ENCODE measurements at places on chromosomes 7 and 10.

DNA sequence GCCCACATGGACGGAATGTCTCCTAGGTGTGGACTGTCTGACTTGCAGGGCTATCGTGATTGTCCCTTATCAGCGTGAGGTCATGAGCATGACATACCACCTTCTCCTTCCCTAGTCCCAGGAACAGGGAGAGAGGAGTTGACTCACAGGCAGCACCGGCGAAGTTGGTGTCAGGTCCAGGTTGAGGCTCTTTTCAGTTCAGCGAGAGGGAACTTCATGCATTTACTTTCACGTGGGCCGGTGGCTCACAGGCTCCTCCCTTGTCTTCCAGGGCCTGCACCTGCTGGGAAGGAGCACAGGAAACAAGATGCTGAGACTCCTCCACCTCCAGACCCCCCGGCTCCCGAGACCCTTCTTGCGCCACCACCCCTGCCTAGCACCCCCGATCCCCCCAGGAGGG lies 46.1 kb downstream of the PROSER2 start:
- no peak for DNase-seq

GRCh38 chr10:84783386-84783785 lies 455.0 kb downstream of the CCSER2 start:
- DNase-seq = peak; percentile 0

DNA sequence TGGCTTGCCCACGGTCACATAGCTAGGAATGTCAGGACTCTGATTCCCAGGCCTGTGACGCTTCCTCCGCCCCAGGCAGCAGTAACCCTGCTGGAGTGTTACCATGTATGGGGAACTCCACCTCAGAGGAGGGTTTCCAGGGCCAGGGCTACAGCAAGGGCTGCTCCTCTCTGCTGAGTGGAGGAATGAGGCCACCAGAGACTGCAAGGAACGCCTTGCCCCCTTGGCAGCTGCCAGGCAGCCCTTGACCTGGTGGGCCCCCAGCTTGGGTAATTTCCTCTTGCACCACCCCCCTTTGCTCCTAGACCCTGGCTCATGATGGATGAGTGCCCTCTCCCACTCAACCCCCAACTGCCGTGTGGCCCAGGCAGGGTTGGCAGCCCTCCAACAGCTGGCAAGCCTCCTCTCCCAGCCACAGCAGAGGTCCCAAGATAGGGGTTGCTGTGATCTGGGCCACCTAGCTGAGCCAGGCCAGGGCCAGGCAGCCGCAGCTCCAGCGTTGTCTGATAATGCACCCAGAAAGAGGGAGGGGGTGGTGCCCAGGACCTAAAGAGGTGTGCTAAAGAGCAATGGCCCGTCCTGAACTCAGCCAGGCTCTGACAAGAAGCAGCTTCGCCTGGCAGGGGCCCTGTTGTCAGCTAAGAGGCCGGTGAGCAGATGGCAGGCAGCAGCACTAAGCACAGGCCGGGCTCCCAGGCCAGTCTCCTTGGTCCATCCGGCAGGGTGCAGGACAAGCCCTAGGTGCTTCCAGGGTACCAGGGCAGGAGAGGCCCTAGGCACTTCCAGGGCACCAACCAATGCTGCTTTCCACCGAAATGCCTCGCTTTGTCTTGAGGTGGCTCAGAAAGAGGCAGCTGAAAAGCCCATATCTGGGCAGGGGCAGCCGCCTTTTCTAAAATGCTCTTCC lies 35.4 kb downstream of the DRGX start:
- DNase-seq = no peak

- no peak for DNase-seq
Measured at GRCh38 chr7:98133621-98134303, 27.1 kb downstream of the LMTK2 start.

DNA sequence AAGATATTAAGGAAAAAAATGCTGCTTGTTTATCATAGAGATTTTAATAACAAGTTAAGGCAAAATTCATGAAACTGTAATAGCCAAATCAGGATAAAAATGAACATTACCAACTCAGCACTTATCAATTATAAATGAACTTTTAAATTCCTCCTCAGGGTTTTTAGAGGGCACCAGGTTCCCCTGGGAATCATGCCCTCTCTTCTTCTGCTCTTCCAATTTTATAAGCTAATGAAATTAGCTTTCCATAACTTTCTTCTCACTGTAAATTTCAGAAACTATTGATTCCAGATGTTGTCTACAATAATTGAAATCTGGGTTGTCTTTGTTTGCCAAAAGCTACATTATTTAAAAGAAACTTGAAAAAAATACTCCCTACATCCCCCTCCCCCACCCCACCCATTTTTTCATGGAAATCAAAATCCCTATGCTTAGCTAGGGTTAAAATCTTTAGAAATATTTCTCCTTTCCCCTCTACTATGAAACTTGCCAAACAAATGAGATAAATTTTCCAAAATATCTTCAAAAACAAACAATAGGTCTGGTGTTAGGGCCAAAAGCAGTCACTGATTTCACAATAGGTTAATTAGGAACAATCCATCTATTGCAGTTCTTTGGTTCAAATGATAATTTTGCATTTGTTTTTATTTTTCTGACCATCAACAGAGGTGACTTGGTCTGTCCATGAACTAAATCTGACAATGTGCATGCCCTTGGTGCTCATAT lies 187.7 kb downstream of the DOCK4 start:
- no peak for DNase-seq

- no peak for DNase-seq
Measured at GRCh38 chr7:10245406-10245805, 728.3 kb upstream of the PHF14 start.

DNA sequence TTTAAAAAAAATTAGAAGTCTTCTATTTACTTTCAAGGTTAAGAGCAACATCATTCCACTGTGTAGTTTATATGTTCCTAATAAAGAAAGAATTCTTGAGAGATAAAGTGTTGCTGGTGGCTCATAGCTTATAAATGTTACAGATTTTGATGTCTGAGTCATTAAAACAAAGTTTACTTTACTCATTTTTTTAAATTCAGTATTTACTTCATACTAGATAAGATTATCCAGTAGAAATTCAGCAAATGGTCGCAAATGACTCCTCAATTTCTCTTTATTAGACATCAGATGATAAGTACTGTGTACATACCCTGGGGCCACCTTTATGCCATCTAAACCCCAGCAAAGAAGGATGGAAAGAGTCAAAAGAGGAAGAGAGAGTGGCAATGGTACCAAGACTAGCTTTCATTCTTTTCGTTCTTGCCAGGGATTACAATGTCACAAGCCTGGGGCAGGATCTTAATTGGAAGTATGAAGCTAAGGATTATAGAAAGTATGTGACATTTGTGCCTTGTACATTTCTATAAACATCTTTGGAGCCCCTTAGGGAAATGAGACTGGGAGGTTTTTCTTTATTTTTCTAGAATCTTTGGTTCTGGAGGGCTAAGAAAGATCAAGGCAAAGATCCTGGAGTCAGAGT lies 206.1 kb downstream of the CHRM2 start:
- DNase-seq = peak; percentile 36
